ENCODE measurements at places on chromosomes 12 and 14. TPM values are rescaled to one million over a fixed set of nuclear protein-coding genes. Genes with fewer than 3 reads are reported as not detected.

The NEUROD4 gene
- not detected for total RNA-seq

The PTCSC3 gene
- not detected for total RNA-seq

The EFS gene
- not detected for total RNA-seq

The ERBB3 gene
- 0.86 TPM for total RNA-seq

- no peak overlapping the region for H3K4me3 ChIP-seq
- no peak for DNase-seq
- H3K27me3 ChIP-seq = peaks cover 1% of the 10 kb centered on the region
Observed at GRCh38 chr12:63021116-63021515, 86.2 kb upstream of the PPM1H start.

DNA sequence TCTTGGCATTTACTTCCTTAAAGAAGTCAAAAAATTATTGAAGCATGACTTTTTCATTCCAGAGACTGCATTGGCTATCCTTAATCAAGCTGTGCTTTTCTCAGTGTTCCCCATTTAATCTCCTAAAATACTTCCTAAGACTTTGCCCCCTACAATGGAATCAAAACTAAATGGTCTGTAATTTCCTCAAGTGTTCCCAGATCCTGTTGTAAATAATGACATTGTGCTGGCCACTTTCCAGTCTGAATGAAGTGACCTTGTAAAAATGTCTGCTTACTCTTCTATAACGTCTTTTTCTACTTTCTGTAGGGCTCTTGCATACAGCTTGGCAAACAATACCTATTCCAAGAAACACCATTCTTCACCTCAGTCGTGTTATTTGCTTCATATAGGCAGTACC lies 45.3 kb upstream of the MBIP start:
- DNase-seq = no peak
- H3K4me3 ChIP-seq = no peak overlapping the region
- H3K27me3 ChIP-seq = peaks cover 7% of the 10 kb centered on the region
- no peak overlapping the region for H3K27ac ChIP-seq
- no peaks in the 10 kb centered on the region for H3K36me3 ChIP-seq

DNA sequence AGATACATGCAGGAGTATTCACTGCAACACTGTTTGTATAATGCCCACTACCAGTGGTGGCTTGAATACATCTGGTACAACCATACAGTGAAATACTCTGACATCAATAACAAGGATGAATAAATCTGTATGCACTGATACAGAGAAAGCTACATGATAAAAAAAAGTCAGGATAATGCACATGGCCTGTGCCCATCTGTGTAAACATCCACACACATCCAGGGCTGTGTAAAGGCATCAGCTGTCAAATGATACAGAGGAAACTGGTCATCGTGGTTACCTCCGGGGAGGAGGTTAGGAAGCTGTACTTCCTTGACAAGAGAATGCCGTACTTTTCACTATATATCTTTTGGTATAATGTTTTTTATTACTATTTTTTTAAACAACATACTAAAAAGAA lies 176.6 kb downstream of the FOXN3 start:
- no peaks in the 10 kb centered on the region for H3K27me3 ChIP-seq
- no peak for DNase-seq
- H3K27ac ChIP-seq = no peak overlapping the region
- H3K4me3 ChIP-seq = no peak overlapping the region

- H3K4me3 ChIP-seq = no peak overlapping the region
- H3K4me1 ChIP-seq = no peaks in the 10 kb centered on the region
- DNase-seq = no peak
- H3K27ac ChIP-seq = no peak overlapping the region
- H3K36me3 ChIP-seq = no peaks in the 10 kb centered on the region
- no peaks in the 10 kb centered on the region for H3K27me3 ChIP-seq
Observed at GRCh38 chr14:104247336-104248202, 109.2 kb downstream of the KIF26A start.
